CD4-positive, alpha-beta T cell treated with Interleukin-2 at 100 ng/mL for 4 hours (primary cell): ENCODE measurements at places on chromosomes 5 and 9.

DNA sequence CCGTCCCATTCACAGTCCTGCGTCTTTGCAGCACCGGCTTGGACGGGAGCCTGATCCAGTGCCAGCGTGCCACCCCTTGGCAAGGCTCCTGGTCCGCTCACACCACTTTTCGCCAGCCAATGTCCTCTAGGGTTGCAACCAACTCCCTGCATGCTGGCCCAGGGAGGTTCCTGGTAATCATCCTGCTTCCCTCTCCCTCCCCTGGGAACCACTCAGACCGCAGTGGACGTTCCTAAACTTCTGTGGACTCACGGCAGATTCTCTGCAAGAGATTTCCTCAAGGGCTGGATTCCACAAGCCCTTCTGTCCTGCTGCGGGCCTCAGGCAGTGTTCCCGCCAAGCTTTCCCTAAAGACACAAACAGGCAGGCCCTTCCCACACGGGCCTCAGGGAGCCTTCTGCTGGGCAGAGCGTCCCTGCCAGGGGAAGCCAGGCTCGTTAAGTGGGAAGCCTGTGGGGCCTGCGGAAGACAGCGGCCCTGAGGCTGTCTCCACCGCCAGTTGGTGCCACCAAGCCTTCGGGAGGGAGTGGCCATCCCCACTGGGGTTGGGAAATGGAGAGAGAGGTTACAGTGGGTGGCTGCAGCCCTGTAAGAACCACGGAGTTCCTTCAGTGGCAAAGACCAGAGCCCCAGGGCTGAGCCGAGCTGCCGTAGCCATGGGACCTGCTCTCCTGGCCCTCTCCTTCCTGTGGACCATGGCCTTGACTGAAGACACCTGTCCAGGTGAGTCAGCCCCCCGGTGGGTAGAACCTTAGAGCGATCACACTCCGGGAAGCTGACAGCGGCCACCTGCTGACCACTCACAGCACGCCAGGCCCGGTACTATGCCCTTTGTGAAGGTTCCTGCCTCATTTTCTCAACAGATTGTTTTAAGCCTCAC, 16.4 kb upstream of the FCN2 start:
- DNase-seq = no peak

DNA sequence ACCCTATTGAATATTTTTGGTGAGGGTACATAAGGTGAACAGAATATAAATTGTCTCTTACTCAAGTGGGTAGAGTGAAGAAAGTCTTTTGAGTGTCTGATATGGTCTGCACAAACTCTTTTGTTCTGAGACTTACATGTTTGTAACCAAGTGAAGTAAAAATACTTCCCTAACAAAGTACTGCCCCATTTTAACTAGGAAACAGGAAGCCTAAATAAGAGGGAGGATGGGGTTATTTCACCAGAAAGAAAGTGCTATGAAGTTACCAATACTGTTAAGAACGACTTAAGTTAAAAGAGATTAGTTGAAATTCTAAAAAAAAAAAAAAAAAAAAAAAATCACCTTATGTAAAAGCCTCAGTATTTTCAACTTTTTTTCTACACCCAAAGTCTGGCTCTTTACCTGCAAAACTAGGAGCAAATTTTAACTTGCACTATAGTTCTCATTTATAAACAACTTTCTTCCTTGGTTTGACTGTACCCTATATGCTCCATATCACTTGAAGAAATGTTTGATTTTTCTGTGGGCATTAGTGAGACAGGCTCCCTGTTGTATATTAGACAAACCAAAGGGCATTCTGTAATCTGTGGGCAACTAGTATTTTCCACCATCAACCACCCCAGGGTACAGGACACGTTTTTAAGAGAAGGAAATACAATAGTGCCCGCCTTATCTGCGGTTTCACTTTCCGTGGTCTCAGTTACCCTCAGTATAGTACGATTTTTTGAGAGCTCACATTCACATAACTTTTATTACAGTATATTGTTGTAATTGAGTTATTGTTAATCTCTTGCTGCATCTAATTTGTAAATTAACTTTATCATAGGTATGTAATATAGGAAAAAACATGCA, 127.7 kb downstream of the NR3C1 start:
- DNase-seq = no peak

GRCh38 chr5:3594510-3595005, 1.1 kb upstream of the IRX1 start:
- DNase-seq = no peak

DNA sequence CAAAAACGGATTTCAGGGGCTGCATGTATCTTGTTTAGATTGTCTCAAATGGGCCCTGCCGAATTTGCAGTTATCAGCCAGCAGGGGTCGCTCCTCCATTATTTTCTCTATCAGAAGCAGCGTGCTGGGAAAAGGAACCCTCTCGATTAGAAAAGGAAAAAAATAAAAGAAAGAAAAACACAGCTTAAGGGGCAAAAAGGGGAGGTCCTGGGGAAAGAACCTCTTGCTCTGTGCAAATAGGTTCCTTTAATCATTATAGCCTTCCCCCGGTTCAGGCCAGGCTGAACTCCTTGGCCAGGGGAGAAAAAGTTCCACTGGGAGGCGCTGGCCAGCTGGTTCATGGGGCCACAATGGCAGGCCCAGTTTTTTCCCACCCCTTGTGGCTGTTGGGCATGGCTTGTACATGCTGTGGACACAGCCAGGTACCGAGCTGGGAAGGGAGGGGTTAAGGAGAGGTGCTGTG, 25.0 kb upstream of the CAPSL start:
- DNase-seq = no peak

GRCh38 chr5:126917918-126918614, 112.3 kb downstream of the MARCHF3 start:
- DNase-seq = no peak

GRCh38 chr5:44952376-44952775, 143.6 kb downstream of the MRPS30 start:
- no peak for DNase-seq
